ENCODE measurements at places on chromosomes 4 and X. TPM values are rescaled to one million over a fixed set of nuclear protein-coding genes. Genes with fewer than 3 reads are reported as not detected.

- no peaks in the 10 kb centered on the region for H3K27me3 ChIP-seq
- H3K27ac ChIP-seq = peak overlapping the region; percentile 37
- H3K36me3 ChIP-seq = no peaks in the 10 kb centered on the region
- H3K4me3 ChIP-seq = no peak overlapping the region
- DNase-seq = peak; percentile 47
Observed at GRCh38 chr4:170423137-170423536, 333.4 kb upstream of the AADAT start.

The UGT2B17 gene
- total RNA-seq = not detected

GRCh38 chr4:172858731-172859230 lies 309.8 kb upstream of the GALNT7 start:
- H3K27ac ChIP-seq = no peak overlapping the region
- no peaks in the 10 kb centered on the region for H3K27me3 ChIP-seq
- DNase-seq = no peak
- H3K4me1 ChIP-seq = no peaks in the 10 kb centered on the region

DNA sequence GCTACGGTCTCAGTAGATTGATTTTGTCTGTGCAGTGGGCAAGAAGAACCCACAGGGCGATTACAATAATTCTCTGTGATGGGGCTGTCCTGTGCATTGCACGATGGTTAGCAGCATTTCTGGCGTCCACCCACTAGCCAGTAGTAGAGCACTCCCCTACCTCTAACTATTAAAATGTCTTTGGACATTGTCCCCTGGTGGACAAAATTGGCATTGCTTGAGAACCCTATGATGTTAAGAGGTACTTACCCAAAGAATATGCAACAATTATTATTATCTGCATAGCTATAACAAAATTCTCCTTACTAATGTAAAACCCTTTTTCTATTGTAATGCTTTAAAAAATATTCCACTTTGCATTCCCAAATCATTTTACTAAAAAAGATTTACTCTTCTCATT lies 109.5 kb upstream of the VCX3A start:
- no peaks in the 10 kb centered on the region for H3K27me3 ChIP-seq
- H3K4me1 ChIP-seq = no peaks in the 10 kb centered on the region
- no peak overlapping the region for H3K27ac ChIP-seq
- DNase-seq = no peak

- no peak for DNase-seq
- no peaks in the 10 kb centered on the region for H3K4me1 ChIP-seq
- H3K36me3 ChIP-seq = peaks cover 36% of the 10 kb centered on the region
- no peaks in the 10 kb centered on the region for H3K27me3 ChIP-seq
- no peak overlapping the region for H3K4me3 ChIP-seq
Observed at GRCh38 chrX:2484256-2484655, 16.5 kb downstream of the DHRSX start.

The PLAC1 gene
- 0.91 TPM for total RNA-seq

DNA sequence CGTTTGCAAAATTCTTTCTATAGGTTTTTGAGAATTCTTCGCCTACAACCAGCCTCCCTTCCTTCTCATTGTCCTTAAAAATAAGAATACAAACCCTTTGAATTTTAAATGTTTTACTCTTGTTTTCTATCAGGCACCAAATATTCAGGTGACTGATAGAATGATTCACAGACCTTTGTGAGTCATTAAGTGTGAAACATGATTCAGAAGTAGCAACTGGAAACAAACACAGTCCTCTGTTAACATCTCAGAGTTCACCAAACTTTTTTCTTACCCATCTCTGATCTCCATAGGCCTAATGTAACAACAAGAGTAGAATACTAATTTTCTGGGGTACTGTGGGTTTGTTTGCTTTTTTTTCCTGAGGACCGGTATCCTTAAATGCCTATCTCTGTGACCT lies 63.4 kb upstream of the MAB21L2 start:
- peaks cover 6% of the 10 kb centered on the region for H3K36me3 ChIP-seq
- H3K27me3 ChIP-seq = no peaks in the 10 kb centered on the region
- peak; percentile 64 for DNase-seq
- peak overlapping the region; percentile 92 for H3K27ac ChIP-seq

- no peak for DNase-seq
- peaks cover 11% of the 10 kb centered on the region for H3K27me3 ChIP-seq
- peaks cover 13% of the 10 kb centered on the region for H3K4me1 ChIP-seq
- H3K4me3 ChIP-seq = no peak overlapping the region
- H3K27ac ChIP-seq = no peak overlapping the region
Observed at GRCh38 chrX:13094828-13095341, 50.5 kb upstream of the FAM9C start.

- H3K4me1 ChIP-seq = no peaks in the 10 kb centered on the region
- H3K27me3 ChIP-seq = no peaks in the 10 kb centered on the region
Observed at GRCh38 chrX:153450114-153450948, 4.5 kb upstream of the TREX2 start.
